Activated CD4-positive, alpha-beta memory T cell treated with anti-CD3 and anti-CD28 coated beads for 36 hours (primary cell): ENCODE measurements at places on chromosomes 6 and 20.

GRCh38 chr6:163797296-163797845, 382.9 kb downstream of the QKI start:
- no peak for DNase-seq

- peak; percentile 87 for DNase-seq
Measured at GRCh38 chr6:41936073-41936837, 5.4 kb downstream of the CCND3 start.

- peak; percentile 46 for DNase-seq
Measured at GRCh38 chr6:16729183-16729691, 32.0 kb downstream of the ATXN1 start.

- DNase-seq, result no peak
Measured at GRCh38 chr20:58160451-58161061, 67.9 kb downstream of the ANKRD60 start.

GRCh38 chr6:134372603-134373281, 54.8 kb upstream of the SGK1 start:
- no peak for DNase-seq

- DNase-seq, result peak; percentile 48
Measured at GRCh38 chr6:97049253-97050011, 124.9 kb downstream of the KLHL32 start.

GRCh38 chr20:10508060-10508459, 73.0 kb downstream of the SLX4IP start:
- no peak for DNase-seq

GRCh38 chr20:25077610-25078169, 4.3 kb downstream of the VSX1 start:
- no peak for DNase-seq

DNA sequence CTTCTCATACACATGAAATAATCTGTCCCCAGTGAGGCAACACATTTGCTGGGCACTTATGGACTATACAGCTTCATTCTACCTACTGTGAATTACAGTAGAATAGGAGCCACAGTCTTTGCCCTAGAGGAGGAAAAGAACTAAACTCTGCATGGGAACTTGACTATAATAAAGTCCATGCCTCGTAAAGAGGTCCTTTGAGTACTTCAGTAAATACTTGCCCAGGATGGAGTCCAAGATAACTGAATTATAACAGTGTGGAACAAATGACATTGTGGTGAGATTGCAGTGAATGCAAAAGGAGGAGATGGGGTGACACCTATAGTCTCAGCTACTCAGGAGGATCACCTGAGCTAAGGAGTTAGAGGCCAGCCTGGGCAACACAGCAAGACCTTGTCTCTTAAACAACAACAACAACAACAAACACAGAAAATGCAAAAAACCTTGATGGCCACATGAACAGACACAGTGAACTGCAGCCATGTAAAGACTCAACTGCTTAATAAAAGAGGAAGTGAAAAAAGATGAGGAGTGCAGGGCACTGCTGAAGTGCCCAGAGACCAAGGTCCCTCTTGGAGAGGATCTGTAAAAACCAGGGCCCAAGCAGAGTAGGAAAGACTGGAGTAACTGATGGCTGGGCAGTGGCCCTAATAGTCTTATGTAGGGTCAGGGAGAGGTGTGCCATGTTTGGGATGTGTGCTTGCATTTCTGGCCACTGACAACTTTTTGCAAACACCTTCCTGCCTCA, 3.7 kb downstream of the MRPS18A start:
- DNase-seq, result no peak

GRCh38 chr6:90004511-90004910, 110.2 kb downstream of the GJA10 start:
- DNase-seq, result no peak

GRCh38 chr6:110415086-110415916, at the start of gene DDO:
Gene DDO, minus strand, starts transcription at chr6:110415575. Its CDS starts 2,113 bp downstream, at chr6:110413462.
- DNase-seq, result no peak

- no peak for DNase-seq
Measured at GRCh38 chr6:75266716-75267291, 17.8 kb downstream of the TMEM30A start.

DNA sequence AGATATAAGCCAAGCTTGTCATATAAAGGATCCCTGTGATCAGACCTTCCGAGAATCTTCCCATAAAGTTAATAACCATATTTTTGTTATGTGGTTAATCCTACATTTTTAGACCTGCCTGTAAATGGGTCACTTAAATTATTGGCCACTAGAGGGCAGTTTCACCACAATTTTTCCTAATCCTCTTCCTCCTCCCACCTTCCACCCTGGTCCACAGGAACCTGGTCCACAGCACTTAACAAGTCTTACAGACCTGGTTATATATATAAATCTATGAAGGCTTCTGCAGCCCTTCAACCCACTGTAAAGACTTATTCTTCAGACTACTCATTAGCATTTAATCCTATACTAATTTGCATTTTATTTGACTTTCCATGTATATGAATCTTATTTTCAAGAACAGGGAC, 28.3 kb downstream of the MRS2 start:
- DNase-seq, result peak; percentile 22
